ENCODE measurements at places on chromosomes 11 and 22.

DNA sequence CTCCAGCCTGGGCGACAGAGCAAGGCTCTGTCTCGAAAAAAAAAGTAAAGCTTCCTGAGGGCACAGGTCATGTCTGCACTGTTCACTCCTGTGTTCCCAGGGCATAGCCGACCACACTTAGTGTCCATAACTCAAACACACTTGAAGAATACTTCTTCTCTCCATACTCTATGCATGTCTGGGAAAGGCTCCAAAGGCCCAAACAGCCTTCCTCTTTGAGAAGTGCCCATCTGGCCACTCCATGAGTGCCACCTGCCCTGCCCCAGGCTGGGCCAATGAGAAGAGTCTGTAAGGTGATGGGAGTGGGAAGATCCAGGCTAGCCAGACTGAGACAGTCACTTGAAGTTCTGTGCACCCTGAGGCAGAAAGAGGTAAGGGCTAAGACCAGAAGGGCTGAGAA lies 24.7 kb downstream of the DGCR2 start:
- DNase-seq: no peak

DNA sequence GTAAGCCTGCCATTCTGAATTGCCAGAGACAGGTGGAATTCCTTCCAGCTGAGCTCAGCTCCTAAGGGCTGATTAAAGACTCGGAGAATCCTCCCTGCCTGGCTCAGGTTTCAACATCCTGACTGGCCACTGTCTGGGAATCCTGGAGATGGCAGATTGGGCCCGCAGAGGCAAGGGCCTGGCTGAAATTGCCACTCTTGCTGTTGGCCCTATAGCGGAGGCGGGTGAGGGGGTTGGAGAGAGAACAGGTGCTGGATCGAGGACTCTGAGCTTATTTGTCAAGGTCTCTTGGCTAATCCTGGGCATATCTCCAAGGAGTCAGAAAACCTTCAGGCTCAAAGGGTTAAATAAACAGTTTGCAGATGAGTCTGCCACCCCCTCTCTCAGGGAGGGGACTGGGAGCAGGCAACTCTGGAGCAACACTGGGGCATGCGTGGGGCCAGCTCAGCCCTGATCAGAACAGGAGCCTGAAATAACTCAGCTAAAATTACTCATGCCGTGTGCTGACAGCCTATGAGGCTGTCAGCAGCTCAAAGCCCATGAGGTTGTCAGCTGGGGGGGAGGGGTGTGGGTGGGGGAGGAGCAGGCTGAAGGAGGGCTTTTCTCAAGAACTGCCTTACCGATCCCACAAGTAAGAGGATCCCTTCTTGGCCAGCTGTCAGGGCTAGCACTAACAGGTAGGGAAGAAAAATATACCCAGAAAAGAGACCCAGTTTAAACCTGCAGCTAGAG lies 14.7 kb upstream of the MFRP start:
- no peak for DNase-seq

DNA sequence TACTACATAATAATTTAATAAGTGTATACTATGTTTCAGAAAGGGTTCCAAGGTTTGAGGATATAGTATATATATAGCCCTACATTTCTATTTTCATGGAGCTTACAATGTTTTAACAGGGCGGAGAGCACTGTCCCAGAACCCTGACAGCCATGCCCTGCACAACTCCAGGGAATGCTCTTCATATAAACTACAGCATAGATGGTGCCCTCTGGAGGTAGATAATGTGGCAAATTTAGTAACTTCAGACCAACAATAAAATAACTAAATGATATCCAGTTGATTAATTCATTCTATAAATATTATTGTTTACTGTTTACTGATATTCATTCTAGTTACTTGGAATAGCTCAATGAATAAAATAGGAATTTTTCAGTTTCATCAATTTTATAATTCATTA lies 693.7 kb upstream of the CCDC179 start:
- DNase-seq: no peak

DNA sequence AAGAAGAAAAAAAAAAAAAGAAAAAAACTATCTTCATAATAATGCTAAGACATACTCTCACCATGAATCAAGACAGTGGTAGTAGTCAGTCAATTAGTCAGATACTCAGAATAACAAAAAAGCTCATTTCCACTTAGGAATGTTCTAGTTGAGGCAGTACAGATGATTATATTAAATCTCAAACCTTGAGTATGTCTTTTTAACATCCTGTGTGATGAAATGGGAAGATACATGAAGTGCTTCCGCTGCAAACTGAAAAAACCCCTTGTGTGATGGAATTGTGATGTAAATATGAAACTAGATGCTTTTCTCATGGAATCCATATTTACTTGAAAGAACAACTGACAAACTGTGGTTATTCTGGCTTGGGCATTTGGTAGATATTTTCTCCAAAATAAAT lies 13.7 kb downstream of the AMOTL1 start:
- no peak for DNase-seq

DNA sequence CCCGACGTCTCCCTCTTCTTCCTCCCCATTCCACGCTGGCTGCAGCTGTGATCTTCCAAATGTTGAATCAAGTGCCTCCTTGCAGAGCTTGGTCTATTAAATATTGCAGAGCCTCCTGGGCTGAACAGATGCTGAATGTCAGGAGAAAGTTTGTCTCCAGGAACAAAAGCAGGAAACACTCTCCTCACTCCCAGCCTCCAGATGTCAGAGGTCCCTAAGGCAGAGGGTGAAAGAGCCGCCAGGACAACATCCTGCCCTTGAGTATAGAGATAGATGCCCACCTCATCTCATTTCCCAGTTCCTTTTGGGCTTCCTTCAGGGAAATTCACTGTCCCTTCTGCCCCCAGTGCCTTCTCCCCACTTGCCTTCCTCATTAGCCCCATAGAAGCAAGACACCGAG lies 40.8 kb upstream of the IGSF9B start:
- DNase-seq: no peak

DNA sequence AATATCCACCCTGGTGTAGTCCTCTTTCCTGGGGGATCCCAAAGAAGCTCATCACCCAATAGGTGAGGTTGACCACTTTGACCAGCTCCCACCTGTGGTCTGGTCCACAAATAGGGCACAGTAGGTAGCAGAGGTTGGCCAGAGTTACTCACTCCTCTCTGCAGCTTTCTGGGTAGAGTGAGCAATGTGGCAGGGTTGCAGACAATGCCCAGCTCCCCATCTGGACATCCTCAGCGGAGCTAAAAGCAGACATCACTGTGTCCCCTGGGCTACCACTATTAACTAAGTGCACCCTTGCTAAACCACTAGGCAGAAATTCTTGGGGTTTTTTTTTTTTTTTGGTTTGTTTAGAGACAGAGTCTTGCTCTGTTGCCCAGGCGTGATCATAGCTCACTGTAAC lies 48.4 kb upstream of the TP53I11 start:
- DNase-seq: no peak

DNA sequence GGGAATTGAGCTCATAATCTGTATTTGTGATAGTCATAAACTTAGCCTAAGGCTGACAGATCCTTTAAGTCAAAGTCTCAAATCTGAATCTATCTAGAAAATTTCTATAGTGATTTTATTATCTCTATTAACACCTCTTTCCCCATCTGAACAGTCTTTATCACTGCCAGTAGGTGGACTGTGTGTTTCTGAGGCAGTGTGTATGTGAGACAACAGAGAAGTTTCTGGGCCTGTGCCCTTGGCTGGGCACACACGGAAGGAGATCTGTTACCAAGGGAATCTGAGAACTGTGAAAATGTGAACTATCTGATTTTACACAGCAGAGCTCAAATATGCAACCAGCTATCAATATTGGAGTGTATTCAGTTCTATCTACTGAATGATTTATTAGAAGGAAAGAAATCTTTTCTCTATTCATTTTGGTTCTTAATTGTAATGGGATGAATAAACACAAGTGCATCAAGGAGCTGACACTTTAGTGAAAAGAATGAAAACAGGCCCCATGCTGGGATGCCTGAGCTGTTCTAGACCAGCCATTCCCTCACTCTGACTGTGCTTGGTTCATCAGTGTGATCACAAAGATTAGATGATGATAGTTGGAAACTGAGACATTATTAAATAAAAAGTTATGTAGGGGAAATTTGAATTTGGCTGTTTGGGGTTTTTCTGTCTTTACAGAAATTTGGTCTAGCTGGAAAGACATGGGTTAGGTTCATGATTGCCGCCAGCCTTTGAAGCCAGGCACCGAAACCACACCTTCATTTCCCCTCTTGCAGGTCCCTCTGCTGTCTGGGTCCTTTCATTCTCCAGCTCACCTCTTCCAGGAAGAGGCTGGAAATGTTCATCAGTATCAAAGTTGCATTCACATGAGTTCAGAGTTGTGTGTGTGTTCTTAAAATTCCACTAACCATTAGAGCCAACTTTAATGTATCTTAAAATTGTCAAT lies 68.1 kb downstream of the LIF start:
- DNase-seq: no peak

- no peak for DNase-seq
These were observed 5.9 kb upstream of the ETS1 start for GRCh38 chr11:128593281-128593680.

DNA sequence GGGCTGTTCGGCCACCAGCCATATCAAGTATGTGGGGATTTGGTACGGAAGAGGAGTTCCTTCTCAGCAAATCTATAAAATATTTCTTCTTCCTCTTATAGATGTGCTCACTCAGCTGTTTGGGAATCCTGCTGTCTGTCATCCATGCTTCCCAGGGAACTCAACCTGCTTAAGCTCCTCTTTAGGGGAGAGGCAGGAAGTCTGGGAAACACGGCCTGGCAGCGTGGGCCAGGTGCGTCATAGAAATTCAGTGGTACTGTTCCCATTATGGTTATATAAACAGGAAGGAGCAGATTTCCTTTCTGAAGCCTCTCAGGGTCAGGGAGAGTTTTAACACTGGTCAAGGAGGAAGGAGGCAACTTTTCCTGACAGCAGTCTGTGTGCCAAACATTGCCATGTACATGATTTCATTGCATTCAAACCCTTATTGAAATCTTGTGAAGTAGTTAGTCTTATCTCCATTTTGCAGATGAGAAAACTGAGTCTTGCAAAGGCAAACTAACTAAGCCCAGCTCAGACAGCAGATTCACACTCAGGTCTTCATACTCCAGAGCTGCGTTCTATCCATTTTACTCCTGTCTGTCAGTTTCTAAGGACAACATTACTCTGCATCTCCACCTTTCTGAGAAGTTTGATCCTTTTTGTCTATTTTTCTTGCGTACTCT lies 35.4 kb upstream of the AMOTL1 start:
- no peak for DNase-seq

- no peak for DNase-seq
These were observed 4.4 kb upstream of the MUC5AC start for GRCh38 chr11:1153105-1153950.

- DNase-seq: no peak
These were observed 19.4 kb upstream of the MALAT1 start for GRCh38 chr11:65479184-65480145.

- DNase-seq: no peak
These were observed 21.3 kb downstream of the STX3 start for GRCh38 chr11:59776210-59777066.

GRCh38 chr11:11313426-11313825 lies 39.6 kb downstream of the CSNK2A3 start:
- no peak for DNase-seq

DNA sequence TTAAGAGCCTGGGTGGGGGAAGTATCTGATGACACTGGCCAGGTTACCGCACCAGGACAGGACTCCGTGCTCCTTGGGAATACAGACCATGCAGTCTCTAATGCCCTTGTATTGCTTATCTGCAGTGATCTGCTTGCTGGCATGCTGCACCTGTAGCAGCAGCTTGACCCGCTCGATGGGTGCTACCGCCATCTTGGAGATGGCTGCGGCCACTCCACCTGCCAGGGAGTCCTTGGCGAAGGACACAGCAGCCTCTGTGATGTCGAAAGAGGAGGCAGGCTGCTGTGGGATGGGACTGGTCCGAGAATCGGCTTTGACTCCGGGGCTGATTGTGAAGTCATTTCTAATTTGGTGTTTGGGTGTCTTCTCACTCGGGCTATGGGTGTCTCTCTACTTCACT lies 3.1 kb downstream of the WBP2NL start:
- no peak for DNase-seq

- no peak for DNase-seq
These were observed 30.4 kb downstream of the LDHAL6A start for GRCh38 chr11:18485913-18486528.

GRCh38 chr11:112238041-112238440 lies 11.8 kb downstream of the PTS start:
- no peak for DNase-seq

DNA sequence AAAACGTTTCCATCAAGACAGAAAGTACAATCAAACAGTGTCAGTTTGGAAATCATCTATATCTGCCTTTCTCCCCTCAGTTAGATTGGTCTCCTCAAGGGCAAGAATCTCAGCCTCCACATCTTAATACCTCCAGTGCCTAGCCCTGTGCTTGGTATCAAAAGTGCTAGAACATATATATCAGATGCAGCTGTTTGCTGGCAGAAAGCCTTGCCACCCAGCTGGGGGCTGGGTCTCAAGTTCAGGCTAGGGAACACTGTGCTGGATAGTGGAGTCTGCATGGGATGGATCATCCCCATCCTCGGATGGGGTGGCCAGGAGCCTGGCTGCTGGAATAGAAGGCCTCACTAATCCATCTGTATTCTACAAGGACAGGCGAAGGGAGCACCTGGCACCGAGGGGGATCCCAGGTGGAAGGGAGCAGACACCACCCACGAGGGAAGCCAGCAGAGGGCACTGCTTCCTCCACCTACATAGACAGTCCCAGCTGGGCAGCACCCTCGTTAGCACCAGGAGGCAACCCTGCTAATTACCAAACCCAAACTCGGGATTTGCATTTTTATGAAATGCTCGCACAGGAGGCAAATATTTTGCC lies 602.2 kb downstream of the BUD13 start:
- DNase-seq: no peak

GRCh38 chr11:122833846-122834464 lies 4.3 kb upstream of the CRTAM start:
- no peak for DNase-seq

DNA sequence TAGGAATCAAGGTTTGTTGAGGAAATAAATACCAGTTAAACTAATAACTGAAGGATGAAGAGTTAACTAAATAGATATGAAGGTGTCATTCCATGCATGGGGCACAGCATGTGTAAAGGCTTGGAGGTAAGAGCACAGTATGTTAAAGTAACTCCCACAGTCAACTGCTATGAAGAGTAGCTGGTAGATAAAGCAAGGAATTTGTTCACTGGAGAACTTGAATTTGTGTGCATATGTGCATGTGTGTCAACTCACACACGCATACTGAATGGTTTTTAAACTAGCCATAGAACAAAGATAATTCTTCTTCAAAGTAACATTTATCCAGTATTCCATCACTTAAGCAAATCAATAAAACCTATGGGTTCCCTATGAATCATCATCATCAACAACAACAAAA lies 135.9 kb downstream of the FAM76B start:
- no peak for DNase-seq

GRCh38 chr11:47961383-47961782 lies 19.0 kb upstream of the PTPRJ start:
- DNase-seq: no peak

All from sciatic nerve (tissue), 2 donors.